K562 (cell line): ENCODE measurements at places on chromosomes 12 and 14.

- DNase-seq, result no peak
Observed at GRCh38 chr12:133165776-133166175, 15.5 kb upstream of the ZNF268 start.

- DNase-seq, result no peak
Observed at GRCh38 chr12:58916921-58917511, 3.3 kb downstream of the LRIG3 start.

DNA sequence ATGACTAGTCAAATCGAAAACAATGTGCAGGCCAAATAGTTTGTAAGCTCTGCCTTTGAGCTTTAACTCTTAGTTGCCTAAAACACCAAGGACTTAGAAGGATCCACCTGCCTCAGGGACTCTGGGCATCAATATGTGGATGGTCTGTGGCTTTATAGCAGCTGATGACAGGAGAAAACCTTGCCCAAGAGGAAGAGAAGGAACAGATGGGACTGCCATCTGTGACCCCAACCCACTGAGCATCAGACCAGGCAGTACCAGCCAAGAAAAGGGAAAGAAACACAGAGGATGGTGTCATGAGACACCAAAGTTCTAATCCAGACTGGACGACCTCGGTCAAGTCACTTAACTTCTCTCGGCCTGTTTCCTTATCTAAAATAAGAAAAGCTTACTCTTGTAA lies 12.7 kb downstream of the TGFB3 start:
- DNase-seq, result no peak

GRCh38 chr12:24839268-24839791 lies 109.6 kb downstream of the BCAT1 start:
- no peak for DNase-seq

GRCh38 chr12:47812797-47813510 lies 6.7 kb downstream of the HDAC7 start:
- DNase-seq, result peak; percentile 91

- DNase-seq, result no peak
Observed at GRCh38 chr14:95442016-95442632, 74.3 kb downstream of the SYNE3 start.

- no peak for DNase-seq
Observed at GRCh38 chr12:130800312-130800711, 38.7 kb downstream of the STX2 start.
